Stimulated activated CD8-positive, alpha-beta memory T cell treated with anti-CD3 and anti-CD28 coated beads, Interleukin-7, amount 100 ng/mL, for 24 hours (primary cell): ENCODE measurements at places on chromosomes 4 and X.

DNA sequence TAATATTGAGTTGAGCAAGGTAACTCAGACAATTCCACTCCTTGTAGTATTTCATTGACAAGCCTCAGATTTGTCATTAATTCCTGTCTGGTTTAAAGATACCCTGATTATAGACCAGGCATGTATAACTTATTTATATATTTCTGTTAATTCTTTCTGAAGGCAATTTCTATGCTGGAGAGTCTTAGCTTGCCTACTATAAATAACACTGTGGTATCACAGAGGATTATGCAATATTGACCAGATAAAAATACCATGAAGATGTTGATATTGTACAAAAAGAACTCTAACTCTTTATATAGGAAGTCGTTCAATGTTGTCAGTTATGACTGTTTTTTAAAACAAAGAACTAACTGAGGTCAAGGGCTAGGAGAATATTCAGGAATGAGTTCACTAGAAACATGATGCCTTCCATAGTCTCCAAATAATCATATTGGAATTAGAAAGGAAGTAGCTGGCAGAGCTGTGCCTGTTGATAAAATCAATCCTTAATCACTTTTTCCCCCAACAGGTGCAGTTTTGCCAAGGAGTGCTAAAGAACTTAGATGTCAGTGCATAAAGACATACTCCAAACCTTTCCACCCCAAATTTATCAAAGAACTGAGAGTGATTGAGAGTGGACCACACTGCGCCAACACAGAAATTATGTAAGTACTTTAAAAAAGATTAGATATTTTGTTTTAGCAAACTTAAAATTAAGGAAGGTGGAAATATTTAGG, 821 bp downstream of the CXCL8 start:
- no peak for DNase-seq

GRCh38 chrX:54695816-54696487, 102.1 kb downstream of the ITIH6 start:
- no peak for DNase-seq

DNA sequence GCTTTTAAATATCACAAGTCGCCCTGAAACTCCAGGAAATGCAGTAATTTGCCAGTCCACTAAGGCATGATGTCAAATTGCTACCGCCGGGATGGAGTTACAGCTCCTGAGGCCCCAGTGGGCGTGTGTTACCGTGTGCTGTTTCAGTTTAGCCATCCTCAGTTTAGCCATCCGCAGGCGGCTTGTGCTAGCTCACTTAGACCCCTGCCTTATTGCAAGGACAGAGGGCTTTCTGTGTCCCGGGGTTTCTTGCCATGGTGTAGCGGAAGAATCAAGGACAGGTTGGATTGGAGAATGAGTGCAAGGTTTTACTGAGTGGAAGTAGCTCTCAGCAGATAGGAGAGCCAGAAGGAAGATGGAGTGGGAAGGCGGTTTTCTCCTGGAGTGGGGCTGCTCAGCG, 33.8 kb upstream of the LRBA start:
- no peak for DNase-seq

DNA sequence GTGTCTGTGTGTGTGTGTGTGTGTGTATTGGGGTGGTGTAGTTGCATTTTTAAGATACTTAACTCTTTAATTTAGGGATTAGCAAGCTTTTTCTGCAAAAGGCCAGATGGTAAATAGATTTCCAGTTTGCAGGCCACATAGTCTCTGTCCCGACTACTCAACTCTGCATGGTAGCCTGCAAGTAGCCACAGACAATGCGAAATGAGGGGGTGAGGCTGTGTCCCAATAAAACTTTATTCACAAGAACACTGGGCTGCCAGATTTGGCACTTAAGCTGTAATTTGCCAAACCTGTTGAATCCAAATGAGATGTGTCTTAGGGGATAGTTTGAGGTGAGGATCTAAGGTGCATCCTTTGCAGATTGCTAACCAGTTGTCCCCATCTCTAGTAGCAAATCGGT, 6.8 kb downstream of the ATP2B3 start:
- no peak for DNase-seq

DNA sequence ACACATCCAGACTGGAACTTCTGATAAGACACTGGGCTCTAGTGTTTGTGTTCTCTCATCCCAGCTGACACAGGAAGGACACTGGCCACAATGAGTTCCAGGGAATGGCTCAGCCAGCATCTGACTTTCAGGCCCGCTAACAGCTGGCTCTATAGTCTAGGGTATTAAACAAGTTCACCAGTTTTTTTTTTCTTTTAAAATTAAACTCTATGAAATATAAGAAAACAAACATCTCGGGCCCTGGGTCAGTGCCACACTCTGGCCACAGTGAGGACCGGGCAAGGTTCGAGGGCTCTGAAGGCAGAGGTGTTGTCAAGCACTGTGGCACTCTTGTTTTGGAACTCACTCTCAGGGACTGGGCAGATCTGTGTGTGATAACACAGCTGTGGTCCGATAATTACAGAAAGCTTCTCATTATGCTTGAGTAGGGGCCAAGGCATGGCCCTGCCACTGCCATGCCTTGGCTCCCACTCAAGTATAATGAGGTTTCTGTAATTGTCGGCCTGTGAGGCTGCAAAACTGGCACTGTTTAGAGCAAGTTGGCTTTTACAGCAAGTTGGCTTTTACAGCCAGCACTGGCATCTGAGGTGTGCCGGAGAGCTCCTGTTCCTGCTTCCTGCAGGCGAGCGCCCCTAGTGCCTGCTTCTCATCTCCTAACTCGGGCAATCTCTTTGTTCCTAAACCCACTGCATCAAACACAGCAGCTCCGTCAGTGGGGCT, 62.8 kb downstream of the PPP1R2C start:
- peak; percentile 1 for DNase-seq

GRCh38 chr4:109559625-109559982, 442 bp upstream of the MCUB start:
- peak; percentile 9 for DNase-seq

- no peak for DNase-seq
Observed at GRCh38 chrX:35444671-35445355, 353.3 kb upstream of the MAGEB16 start.

GRCh38 chr4:126851391-126851790, 781.4 kb upstream of the INTU start:
- DNase-seq: no peak

GRCh38 chrX:104430072-104430741, 135.8 kb upstream of the IL1RAPL2 start:
- no peak for DNase-seq

DNA sequence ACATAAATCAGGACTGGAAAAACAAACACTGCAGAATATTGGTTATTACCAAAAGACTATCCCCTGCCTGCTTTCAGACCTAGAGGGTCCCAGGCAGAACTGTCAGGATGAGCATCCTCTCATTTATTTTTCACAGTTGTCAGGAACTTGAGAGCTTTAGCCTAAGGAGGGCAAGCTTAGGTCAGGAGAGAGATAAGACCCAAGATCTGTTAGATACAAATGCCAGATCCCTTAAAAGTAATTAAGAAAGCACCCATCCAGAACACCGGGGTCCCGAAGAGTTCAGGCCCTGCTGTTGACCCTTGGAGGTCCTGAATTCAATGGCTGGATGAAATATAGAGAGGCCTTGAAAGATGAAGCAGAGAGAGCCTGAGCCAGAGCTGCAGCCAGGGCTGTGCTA, 5.9 kb upstream of the MAGEB3 start:
- DNase-seq: no peak

- no peak for DNase-seq
Observed at GRCh38 chrX:153886915-153887314, 942 bp upstream of the L1CAM start.

DNA sequence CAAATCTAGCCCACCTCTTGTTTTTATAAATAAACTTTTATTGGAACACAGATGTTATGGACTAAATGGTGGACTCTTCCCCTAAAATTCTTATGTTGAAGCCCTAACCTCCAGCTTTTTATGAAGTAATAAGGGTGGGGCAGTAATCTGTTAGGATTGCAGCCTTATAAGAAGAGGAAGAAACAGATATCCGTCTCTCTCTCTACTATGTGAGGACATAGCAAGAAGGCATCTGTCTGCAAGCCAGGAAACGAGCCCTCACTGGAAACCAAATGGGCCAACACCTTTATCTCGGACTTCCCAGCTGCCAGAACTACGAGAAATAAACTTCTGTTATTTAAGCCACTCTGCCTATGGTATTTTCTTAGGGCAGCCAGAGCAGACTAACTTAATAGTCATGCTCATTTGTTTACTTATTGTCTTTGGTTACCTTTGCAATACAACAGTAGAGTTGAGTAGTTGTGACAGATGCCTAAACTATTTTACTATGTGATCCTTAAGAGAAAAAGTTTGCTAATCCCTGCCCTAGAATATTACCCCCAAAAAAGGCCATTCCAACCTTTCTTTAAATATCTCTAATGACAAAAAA, 67.4 kb downstream of the MANBA start:
- no peak for DNase-seq

DNA sequence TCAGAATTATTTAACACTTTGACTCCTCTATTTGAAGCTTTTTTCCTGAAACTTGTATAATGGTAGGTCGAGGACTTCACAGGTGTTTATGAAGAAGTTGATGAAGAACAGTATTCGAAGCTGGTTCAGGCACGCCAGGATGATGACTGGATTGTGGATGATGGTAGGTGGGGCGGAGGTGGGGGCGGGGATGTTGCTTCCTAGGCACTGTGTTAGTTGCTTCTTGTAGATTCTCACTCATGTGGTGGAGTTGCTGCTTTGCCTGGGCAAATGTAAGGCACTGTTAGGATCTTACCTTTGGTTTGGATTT, 9.4 kb downstream of the POLA1 start:
- no peak for DNase-seq

DNA sequence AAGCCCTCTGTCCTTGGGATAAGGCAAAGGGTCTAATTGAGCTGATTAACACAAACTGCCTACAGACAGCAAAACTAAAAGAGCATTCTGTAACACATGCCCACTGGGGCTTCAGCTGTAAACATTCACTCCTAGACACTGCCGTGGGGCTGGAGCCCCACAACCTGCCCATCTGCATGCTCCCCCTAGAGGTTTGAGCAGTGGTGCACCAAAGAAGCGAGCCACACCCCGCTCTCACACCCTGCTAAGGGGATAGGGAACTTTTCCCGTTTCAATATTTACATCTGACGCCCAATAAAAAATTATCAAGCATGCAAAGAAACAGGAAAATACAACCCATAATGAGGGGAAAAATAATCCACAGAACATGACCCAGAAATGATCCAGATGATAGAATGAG, 46.9 kb upstream of the HSD17B10 start:
- DNase-seq: no peak

GRCh38 chrX:108772549-108772948, 36.2 kb upstream of the IRS4 start:
- no peak for DNase-seq

DNA sequence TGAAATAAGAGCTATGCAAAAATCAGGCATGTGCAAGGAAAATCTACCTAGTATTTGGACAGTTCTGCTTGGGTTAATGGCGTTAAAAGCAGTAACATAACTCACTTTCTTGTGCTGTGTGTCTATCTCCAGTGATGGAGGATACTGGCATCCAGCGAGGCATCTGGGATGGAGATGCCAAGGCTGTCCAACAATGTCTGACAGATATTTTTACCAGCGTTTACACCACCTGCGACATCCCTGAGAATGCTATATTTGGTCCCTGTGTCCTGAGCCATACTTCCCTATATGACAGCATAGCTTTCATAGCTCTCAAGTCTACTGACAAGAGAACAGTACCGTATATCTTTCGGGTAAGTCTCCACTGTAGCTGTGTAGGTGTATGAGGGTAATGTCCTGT, 2.6 kb downstream of the PRDM8 start:
- DNase-seq: no peak

- no peak for DNase-seq
Observed at GRCh38 chr4:173318648-173319211, 15.4 kb downstream of the HMGB2 start.

- no peak for DNase-seq
Observed at GRCh38 chr4:84800256-84800655, 166.2 kb downstream of the WDFY3 start.

DNA sequence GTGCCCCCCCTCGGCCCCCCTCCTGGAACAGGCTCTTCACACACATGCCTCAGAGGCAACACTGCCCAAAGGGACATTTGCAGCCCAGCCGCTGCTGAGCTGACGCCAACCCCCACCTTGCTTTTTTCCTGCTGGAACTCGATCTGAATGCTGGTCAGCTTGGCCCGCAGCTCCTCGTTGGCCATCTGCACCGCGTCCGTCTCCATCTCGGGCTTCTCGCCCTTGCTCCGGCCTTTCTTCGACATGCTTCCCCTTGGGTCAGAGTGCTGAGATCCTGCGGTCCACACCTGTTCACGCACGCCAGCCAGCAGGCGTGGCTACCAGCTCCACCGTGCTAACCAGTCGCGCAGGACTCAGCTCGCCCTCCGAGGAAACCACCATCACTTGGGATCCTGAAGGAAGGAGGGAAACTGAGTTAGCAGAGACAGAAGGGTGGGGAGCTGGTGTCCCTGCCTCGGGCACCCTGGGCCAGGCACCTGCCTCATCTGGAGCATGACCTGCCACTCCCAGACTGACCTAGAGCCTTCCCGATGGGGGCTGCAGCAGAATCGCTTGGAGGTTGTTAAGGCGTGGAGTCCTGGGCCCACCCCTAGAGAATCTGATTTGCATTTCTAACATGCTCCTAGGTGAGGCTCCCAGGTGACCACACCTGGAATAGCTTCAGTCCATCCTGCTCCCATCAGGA, 87.6 kb downstream of the JAKMIP1 start:
- DNase-seq: no peak

DNA sequence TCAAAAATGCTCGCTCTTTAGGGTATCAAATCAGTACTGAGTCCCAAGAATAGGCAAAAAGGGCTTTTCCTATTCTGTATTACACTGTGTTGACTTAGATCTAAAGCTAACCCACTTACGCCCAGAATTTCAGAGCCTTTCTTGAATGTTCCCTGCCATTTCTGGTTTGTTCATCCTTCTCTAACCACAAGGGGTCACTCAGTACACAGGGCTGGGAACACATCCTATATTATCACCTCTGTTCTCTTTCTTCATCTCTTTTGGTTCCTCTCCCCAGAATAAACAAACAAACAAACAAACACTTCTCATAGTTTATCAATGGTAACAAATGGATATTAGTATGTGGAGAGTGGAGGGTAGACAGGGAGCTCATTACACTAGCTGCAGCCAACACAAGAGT, 25.5 kb upstream of the MORC4 start:
- DNase-seq: no peak

DNA sequence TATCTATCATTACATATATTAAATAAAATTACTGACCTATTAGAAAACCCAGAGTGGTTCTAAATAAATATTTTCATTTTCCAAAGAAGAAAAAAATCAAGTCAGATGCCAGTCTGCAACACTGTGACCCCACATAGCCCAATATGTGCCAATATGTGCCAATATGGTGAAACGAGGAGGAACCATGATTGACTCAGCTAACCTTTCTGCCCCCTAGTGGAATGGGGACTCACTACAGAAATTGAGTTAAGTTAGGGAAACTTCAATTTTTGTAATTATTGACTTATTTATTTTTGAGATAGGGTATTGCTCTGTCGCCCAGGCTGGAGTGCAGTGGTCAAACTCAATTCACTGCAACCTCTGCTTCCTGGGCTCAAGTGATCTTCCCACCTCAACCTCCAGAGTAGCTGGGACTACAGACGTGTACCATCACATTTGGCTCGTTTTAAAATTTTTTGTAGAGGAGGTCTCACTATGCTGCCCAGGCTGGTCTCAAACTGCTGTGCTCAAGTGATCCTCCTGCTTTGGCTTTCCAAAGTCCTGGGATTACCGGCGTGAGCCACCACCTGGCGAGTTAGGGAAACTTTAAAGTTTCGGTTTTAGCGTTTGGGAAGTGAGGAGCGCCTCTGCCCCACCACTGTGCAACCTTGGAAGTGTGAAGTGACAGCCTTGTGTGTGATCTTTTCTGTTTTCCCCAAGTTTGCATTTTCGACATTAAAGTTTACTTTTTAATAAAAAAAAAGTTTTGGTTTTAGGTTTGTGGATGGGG, 116.8 kb upstream of the SHISA3 start:
- DNase-seq: no peak
